NT2/D1 (cell line): ENCODE measurements at places on chromosomes 6 and 20.

GRCh38 chr6:52497652-52498408 is 77.7 kb downstream of the EFHC1 start:
- no peak for DNase-seq

- DNase-seq: no peak
These were observed 266.3 kb downstream of the PTPRT start for GRCh38 chr20:42923348-42923918.

GRCh38 chr6:136499370-136499769 is 50.9 kb downstream of the MAP7 start:
- DNase-seq: no peak

DNA sequence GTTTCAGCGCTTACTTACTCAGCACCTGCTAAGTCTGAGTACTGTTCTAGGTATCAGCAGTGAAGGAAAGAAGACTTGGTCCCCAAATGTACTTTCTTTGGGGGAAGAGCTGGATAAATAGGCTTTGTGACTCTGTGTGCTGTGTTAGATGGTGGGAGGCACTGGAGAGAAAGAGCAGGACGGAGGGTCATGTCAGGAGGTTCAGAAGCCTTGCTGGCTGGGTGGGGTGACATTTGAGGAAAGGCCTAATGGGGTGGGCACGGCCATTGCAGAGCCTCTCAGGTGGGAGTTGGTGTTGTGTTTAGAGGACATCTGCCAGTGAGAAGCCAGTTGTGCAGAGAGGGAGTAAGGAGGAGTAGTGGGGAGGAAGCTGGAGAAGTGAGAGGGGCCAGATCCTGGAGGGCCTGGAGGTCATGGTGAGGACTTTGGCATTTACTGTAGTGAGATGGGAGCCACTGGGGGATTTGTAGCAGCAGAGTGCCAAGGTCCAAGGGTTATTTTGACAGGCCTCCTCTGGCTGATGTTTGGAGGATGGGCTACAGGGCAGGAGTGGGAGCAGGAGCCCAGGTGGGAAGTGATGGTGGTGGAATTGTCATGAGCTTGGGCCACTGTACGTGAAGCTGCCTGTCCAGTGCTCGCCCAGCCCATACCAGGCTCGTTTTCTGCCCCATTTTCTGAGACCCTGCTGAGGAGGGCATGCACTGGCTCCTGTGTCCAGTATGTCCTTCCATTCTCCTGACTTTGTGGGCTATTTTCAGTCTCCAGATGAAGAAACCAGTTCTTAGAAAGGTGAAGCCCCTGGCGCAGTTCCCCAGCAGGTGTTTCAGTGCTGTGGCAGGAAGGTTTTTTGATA is 886 bp downstream of the SDCBP2 start:
- no peak for DNase-seq

GRCh38 chr6:134115715-134116074 is 63.3 kb upstream of the SLC2A12 start:
- DNase-seq: no peak

GRCh38 chr20:8127553-8128255 is 4.4 kb upstream of the PLCB1 start:
- no peak for DNase-seq

GRCh38 chr6:7938562-7939183 is 28.1 kb upstream of the TXNDC5 start:
- DNase-seq: no peak

GRCh38 chr20:43404878-43405277 is 52.8 kb upstream of the SRSF6 start:
- peak; percentile 42 for DNase-seq

GRCh38 chr20:49915118-49915379 is 280 bp downstream of the SPATA2 start:
- DNase-seq: no peak
